ENCODE measurements at places on chromosomes 1 and 21.

DNA sequence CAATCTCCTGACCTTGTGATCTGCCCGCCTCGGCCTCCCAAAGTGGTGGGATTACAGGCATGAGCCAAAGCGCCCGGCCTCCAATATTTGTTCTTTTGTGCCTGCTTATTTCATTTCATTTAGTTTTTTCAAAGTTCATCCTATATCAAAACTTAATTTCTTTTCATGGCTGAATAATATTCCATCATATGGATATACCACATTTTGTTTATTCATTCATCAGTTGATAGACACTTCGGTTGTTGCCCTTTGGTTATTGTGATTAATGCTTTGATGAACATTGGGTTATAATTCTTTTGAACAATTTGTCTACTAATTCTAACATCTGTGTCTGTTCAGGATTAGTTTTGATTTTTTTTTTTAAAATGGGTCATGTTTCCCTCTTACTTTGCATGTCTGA, 41.7 kb downstream of the SFPQ start:
- DNase-seq: no peak

GRCh38 chr1:153799566-153800465, 24.6 kb downstream of the SLC27A3 start:
- no peak for DNase-seq

DNA sequence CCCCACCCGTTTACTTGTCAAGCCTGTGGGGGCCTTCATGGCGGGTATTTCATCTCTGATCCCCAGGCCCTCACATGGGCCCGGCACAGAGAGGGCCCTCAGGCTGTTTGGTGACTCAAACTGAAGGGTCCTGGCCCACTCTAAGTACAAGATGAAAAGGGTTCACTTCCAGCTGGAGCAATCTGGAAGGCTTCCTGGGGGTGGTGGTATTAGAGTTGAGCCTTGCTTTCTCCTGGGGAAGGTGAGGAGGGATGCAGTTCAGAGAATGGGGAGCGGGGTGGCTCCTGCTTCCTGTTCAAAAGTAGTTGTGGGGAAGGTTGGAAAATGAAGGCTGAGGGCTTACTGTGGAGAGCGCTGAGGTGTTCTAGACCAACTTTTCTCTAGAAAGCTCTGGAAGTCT, 47.7 kb downstream of the DHRS3 start:
- DNase-seq: no peak

DNA sequence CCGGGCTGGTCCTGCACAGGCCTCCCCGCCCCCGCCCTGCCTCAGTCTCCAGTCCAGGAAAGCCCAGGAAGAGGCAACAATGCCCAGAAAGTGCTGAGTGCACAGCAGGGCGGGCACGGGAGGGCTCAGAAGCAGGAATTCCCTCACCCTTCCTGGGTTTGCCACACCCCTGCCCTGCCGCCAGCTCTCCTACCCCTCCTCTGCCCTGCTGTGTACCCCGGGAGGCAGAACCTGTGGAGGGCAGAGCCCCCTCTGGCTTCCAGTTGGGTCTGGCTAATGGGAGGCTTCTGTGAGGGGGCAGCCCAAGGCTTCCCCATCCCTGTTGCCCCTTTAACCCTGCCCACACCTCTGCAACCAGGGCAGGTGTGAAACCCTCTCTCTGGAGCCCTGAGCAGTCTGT, 47.5 kb upstream of the CSF3R start:
- no peak for DNase-seq

DNA sequence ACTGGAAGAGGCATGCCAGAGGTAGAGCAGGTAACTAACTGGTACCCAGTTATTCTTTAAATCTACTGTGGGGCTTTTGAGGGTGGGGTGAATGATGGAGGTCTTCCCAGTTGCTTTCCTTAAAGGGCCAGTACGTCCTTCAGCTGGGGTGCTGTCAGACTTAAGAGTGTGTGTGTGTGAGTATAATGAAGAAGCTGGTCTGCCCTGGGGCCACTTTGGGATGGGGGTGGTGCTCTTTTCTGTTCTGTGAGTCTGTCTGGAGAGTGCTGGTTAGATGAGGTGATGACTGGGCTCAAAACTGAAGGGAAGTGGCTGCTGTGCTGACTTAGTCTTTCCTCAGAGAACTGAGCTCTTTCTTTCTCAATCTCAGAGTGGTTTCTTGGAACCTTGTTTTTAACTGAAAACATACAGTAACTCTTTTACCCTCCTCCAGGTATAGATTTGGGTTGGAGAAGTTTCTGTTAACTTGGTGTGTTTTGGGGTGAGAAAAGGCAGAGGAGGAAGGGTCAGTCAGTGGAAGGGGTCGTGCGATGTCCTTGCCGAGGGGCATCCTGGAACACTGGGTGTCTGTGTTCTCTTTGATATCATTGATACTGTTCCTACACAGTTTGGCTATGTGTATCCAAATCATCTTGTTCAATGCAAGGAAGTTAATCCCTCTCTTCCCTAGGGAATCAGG, 746 bp downstream of the MACF1 start:
- peak; percentile 81 for DNase-seq

- no peak for DNase-seq
Observed at GRCh38 chr21:43585514-43585913, 73.8 kb downstream of the HSF2BP start.

DNA sequence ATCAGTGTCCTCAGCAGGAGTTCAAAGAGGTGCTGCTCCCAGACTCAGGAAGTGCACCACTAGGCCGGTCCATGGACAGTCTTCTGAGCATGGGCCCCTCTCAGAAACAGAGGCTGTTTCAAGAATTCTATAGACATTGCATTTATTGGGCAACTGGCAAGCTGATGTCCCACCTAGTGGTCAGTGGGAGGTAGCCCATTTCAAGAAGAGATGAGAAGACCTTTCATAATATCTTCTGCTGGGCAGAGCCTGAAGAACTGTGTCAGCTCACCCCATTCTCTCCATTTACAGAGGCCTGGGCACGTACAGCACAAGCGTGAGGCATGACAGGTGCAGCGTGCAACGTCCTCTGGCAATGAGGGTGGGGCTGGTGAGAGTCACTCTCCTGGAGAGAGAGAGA, 216.0 kb downstream of the DYRK1A start:
- no peak for DNase-seq

DNA sequence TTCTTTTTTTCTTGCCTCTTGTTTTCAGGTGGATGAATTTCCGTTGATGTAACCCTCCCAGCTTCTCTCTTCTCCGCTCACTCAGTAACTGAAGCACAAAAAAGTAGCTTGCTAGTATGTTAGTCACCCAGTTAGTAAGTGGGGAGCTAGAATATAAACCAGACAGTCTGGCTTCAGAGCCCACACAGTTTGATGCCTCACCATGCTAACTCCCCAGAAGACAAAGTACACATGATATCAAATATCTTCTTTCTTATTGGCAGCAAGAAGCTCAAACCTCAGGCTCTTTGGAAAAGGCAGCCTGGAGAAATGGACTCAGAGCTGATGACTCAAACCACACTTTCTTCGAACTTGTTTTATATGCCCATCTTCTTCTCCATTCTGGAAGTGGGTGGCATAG, 187.5 kb upstream of the PLXNA2 start:
- no peak for DNase-seq

DNA sequence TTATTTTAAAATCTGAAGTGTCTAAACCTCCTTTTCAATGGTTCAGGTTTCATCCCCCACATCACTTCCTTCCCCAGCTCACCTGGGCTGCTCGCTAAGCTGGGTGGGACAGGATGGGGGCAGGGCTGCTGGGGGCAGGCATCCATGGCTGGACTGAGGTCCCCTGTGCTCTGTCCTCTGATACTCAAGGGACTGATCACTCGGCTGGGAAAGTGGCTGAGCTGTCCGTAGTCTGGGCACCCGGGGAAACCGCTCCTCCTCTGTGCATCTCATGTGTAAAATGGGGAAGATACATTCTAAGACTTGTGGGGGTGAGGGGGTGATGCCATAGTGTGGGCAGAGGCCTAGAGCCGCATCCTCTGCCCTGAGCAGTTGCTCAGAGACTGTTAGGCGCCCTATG, 411.2 kb downstream of the MATN1 start:
- no peak for DNase-seq
